ENCODE measurements at places on chromosomes 4 and X.

DNA sequence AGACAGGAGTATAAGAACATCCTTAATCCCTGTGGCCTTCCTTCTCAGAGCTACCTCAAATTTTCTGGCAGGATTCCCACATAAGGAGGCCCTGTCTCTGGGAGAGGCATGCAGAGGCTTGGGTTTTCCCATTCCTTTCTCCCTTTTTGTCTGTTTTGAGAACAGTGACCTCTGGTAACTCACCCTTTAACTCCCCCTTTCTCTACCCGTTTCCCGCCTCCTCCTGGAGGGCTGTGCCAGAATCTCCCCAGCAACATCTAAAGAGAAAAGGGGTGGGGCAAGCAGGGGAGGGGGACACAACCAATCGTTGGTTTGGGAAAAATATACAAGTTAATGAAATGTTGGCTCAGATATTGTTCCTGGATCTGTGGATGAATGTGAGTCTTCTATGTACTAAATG, 303.7 kb upstream of the IRS4 start:
- no peak for DNase-seq

- no peak for DNase-seq
Observed at GRCh38 chr4:2393353-2394270, 24.8 kb downstream of the ZFYVE28 start.

DNA sequence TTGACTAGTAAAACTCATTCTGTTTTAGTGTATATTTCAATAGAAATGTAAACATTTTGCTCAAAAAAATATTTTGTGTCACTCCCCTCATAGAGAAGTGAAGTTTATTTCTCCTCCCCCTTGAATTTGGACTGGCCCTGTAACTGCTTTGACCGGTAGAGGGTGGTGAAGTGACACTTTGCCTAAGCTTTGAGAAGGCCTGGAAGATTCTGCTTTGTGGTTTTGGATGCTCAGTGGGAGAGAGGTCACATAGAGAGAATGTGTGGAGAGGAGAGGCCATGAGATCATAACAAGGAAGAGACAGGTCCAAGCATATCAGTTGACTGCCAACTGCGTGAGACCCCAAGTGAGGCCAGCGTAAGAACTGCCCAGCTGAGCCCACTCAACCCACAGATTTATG, 19.1 kb upstream of the ARX start:
- no peak for DNase-seq

DNA sequence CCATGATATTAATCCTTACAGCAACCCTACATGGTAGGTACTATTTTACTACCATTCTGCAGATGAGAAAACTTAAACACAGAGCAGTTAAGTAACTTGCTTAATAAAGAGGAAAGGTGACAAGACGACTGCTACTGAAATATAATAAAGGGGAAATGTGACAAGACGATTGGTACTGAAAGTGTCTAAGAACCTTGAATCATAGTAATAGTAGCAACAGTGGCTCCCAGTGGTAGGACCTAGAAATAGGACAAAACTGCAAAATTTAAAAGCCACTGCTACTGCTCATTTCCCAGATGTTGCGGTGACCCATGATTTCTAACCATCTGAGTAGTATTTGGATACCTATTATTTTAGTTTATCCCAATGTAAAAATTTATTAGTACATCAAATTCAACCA, 89.5 kb downstream of the TASL start:
- no peak for DNase-seq

GRCh38 chr4:40325406-40326019, 9.6 kb upstream of the CHRNA9 start:
- DNase-seq, result peak; percentile 80

DNA sequence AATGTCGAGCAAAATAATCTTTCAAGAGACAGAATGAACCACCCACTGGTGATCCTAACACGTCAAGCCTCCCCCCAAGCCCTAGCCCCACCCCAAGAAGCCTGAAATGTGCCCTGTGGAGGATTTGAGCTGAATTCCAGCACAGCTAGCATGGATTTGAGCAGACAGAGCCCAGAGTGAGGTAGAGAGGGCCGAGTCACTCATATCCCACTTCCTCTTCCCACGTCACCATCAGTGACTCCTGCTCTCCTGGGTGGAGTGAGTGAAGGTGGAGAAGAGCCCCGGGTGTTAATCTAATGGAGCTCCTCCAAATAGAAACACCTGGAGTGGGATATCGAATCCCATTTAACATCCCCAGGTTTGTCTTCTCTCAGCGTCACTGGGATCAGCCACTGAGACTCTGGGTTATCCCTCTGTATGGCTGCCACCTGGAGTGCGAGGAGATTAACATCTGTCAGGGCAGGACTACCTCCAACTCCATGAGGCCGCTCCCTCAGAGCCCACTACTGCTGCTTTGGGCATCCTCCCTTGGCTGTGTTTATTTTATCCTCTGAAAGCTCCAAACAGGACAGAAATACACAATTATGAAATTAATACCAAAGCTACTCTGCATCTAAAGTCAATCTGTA, 136.6 kb downstream of the NWD2 start:
- peak; percentile 33 for DNase-seq

- no peak for DNase-seq
Observed at GRCh38 chrX:134525086-134525792, 65.3 kb downstream of the HPRT1 start.

- no peak for DNase-seq
Observed at GRCh38 chr4:113872426-113873260, 106.8 kb downstream of the ARSJ start.

- DNase-seq, result no peak
Observed at GRCh38 chrX:65681810-65682209, 14.4 kb downstream of the MSN start.

GRCh38 chr4:150242820-150243458, 164.7 kb downstream of the DCLK2 start:
- peak; percentile 75 for DNase-seq

DNA sequence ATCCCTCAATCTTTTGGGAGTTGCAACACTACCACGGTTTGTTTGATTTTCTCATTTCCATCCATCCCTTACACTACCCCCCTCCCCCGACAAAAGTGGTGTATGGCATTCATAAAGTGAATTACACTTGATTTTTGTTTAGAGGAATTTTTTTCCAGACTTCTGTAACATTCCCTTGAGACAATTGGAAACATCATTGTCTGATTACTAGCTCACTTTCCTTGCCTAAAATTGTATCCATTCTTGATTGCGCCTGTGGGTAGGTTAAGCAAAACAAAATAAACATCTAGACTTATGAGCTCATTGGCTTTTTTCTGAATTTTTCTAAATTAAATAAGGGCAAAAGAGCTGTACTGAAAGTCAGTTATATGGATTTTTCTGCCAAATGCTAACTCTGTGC, 3.5 kb downstream of the GPC3 start:
- DNase-seq, result no peak

DNA sequence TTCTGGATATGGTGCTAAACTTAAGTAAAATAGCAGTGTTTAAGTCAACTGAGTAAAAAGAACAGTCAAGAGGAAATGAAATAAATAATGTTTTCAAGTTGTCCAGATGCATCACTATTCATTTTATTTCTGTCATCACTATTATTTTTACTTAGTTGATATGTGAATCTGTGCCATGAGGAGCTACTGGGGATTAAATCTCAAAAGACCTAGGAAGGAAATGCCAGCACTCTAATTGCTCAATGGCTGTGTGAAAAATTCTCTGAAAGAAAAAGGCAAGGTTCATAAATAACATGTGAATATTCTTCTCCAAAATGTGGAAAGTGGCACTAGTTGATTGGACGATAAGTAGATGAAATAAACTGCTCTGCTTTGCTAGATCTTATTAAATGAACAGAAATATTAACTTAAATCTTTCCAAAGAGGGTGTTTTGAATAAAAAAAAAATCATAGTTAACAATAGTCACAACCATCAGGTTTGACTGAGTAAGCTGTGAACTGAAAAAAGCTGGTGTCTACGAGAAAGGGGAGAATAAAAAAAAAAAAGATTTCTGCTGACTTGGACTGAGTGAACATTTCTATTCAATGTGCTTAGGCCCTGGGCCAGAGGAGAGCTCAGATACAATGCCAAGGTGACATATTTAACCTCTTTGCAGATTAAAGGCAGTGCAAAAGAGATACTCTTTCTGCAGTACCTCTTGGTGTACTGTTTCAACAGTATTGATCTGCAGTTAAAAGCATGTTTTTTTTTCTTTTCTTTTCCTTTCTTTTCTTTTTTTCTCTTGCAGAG, 1.6 kb downstream of the SPARCL1 start:
- DNase-seq, result no peak

GRCh38 chrX:71227370-71228062, 4.5 kb downstream of the GJB1 start:
- no peak for DNase-seq

DNA sequence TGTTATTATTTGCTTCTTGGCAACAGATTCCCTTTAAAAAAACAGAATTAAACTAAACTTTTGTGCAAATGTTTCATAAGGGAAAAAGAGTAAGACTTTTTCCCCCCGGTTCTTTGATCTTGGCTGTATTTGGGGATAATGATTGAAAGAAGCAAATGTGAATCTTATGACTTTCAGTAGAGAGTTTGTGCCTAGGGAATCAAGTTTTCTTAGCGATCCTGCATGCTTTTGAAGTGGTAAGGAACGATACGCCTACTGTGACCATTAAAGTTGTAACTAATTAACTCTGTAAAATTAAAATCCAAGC, 9.0 kb downstream of the ATP10D start:
- no peak for DNase-seq

GRCh38 chr4:69930768-69931167, at the start of gene CSN1S1:
Gene CSN1S1, plus strand, starts transcription at chr4:69931068. Its CDS starts 1,488 bp downstream, at chr4:69932556.
- DNase-seq, result no peak

- no peak for DNase-seq
Observed at GRCh38 chr4:125111323-125111722, 203.4 kb upstream of the FAT4 start.

DNA sequence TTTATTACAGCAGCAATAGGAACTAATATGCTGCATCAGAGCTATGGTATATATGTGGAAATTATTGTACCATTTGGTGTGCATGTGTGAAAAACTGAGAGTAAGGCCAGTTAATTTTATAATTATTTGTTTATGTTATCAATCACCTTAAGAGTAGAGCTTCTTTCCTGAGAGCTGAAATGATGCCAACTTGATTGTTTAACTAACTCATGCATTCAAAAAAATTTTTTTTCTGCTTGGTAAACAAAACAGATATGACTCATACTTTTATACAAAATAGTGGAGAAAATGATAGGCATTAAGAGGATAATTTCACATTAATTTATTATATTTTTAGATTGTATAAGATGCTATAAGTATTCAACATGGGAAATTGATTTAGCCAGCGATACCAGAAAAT, 622.7 kb downstream of the RAPGEF2 start:
- DNase-seq, result no peak

- no peak for DNase-seq
Observed at GRCh38 chr4:168272488-168272887, 46.1 kb downstream of the DDX60 start.

- DNase-seq, result no peak
Observed at GRCh38 chrX:132622130-132622529, 133.3 kb upstream of the MBNL3 start.

- DNase-seq, result no peak
Observed at GRCh38 chr4:14035076-14035475, 407.6 kb upstream of the BOD1L1 start.

GRCh38 chrX:40383360-40383759, 197.4 kb upstream of the ATP6AP2 start:
- no peak for DNase-seq

DNA sequence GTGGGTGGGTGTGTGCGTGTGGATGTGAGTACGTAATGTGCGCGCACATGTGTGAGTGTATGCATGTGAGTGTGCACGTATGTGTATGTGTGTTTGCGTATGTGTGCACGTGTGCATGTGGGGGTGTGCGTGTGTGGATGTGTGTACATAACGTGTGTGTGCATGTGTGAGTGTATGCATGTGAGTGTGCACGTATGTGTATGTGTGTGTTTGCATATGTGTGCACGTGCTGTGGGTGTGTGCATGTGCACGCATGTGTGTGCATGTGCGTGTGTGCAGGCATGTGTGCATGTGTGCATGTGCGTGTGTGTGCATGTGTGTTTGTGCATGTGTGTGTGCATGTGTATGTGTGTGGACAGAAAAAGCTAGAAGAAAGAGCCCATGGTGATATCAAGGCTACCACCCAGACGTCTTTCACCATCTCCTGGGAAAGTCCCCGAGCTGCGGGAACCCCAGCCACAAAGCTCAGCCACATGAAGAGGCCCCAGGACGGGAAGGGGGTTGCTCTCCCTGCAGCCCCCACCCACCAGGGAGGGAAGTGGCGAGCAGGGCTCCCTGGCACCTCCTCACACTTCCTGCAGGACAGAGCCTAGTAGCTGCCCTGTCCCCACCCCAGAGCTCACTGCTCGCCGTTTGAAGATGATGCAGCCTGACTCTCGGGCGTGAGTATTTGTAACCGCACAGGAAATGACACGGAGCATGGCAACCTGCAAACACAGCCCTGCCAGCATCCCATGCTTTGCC, 108.3 kb downstream of the DCTD start:
- no peak for DNase-seq

DNA sequence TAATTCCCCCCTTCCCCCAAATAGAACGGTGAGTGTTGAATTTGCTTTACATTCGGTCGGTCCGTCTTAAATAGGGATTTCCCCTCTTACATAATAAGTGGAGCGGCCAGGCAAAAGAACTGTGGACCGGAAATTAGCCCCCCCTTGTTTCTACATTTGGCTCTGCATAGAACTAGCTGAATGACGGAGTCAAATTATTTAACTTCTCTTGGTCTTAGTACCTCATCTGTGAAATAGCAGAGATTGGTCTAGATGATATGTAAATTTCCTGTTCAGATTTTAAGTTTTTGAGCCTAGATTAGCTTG, 1.3 kb downstream of the SPATA18 start:
- DNase-seq, result no peak

GRCh38 chr4:133316909-133317308, 167.8 kb downstream of the PCDH10 start:
- DNase-seq, result no peak

DNA sequence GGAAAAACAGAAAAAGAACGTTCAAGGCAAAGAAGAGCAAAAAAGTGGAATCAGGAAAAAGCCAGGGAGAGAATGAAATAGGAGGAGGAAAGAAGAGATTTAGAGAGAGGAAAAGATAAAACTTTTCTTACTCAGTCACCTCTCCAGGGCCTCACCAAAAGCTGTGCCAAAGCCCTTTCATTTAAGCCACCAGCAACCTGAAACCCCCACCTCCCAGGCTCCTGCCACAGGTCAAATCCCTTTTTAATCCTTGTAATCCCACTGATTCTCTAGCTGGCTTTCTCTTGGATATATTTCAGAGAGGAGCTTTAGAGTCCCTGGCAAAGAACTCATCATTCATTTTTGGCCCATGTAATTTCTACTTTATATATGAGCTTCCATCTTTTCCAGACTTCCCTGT, 25.7 kb upstream of the XIAP start:
- DNase-seq, result peak; percentile 61

Data from D341Med (cell line).